ENCODE measurements at places on chromosomes 12 and 14.
A peak's percentile ranks its signal among the peaks of the same experiment; 100 is the strongest.

GRCh38 chr12:401235-402028 lies at the start of gene CCDC77:
Gene CCDC77 (plus strand): TSS chr12:401644. CDS start chr12:409384, 7,740 bp downstream.
- H3K27me3 ChIP-seq = no peaks in the 10 kb centered on the region
- no peaks in the 10 kb centered on the region for H3K36me3 ChIP-seq
- DNase-seq = peak; percentile 91
- no peak within 1 kb of the TSS for H3K27ac ChIP-seq
- no peak within 1 kb of the TSS for H3K4me3 ChIP-seq

DNA sequence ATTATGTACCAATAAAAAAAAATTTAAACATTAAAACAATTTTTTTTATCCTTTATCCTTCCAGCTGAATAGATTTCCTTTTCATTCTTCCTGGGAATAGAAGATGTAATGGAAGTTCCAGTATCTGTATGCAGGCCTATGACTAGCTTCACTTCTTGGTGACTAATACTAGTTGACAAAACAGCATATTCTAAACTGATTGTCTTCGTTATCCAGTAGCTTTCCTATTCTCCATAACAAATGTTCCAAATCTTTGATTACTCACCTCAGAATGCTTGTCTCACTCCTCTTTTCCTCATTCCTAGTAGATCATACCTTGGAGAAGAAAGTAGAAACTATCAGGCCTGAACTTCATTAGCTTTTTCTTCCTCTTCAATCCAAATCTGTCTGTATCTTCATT lies 70.7 kb downstream of the PLEKHA5 start:
- H3K36me3 ChIP-seq = no peaks in the 10 kb centered on the region
- no peaks in the 10 kb centered on the region for H3K27me3 ChIP-seq
- no peak overlapping the region for H3K4me3 ChIP-seq
- H3K4me1 ChIP-seq = peaks cover 14% of the 10 kb centered on the region

DNA sequence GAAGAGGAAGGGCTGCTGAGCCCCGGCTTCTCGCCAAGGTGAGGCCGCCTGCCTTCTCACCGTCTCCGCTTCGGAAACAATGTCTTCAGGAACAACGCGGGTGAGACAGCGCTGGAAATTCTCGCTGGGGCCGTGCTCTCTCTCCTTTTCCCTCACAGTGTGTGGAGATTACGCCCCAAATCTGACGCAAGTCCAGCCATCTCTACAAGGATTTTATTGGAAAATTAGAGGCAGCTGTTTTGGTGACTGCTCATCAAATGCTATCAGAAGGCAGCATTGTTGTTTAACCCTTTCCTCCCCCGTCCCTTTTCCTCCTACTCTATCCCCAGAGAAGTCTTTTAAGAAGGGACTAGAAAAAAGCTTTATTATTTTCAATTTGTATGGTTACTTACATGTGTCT lies 53.5 kb downstream of the PIWIL1 start:
- H3K4me1 ChIP-seq = no peaks in the 10 kb centered on the region
- H3K27ac ChIP-seq = peak overlapping the region; percentile 65
- H3K36me3 ChIP-seq = peaks cover 9% of the 10 kb centered on the region
- H3K27me3 ChIP-seq = peaks cover 3% of the 10 kb centered on the region
- no peak for DNase-seq

DNA sequence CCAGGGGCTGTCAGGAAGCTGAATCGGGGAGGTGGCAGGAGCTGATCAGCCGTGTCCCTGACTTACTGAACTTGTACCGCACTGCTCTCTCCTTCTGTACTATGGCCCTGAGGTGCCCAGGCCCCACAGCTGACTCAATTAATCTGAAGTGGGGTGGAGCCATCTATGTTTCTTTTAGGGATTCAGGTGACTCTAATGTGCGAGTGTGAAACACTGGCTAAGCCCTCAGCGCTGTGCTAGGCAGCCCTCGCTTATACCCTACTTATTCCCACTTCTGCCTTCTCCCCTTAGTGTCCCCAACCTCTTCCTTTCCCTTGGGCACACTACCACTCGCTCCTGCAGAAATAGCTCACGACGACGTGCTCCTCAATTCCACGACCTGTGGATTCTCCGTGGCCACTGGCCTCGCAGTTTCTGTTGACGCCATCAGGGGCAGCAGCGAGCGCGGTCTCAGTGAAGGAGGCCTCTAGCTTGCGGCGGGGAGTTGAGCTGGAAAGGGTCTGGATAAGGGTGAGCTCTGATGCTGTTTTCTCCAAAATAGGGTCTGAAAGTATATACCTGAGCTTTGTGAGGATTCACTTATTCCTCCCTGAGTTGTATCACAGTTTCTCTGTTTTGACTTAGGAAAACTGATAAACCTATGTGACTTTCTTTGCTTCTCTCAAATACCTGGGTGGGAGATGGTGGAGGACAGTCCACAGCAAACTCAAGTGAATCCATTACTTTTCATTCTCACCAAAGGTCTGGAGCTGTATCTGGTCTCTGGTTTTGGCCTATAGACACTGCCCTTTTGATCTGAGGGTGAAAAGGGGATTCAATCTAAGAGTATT lies 167.6 kb downstream of the SLC41A2 start:
- H3K4me3 ChIP-seq = no peak overlapping the region
- H3K27ac ChIP-seq = no peak overlapping the region
- DNase-seq = peak; percentile 60

DNA sequence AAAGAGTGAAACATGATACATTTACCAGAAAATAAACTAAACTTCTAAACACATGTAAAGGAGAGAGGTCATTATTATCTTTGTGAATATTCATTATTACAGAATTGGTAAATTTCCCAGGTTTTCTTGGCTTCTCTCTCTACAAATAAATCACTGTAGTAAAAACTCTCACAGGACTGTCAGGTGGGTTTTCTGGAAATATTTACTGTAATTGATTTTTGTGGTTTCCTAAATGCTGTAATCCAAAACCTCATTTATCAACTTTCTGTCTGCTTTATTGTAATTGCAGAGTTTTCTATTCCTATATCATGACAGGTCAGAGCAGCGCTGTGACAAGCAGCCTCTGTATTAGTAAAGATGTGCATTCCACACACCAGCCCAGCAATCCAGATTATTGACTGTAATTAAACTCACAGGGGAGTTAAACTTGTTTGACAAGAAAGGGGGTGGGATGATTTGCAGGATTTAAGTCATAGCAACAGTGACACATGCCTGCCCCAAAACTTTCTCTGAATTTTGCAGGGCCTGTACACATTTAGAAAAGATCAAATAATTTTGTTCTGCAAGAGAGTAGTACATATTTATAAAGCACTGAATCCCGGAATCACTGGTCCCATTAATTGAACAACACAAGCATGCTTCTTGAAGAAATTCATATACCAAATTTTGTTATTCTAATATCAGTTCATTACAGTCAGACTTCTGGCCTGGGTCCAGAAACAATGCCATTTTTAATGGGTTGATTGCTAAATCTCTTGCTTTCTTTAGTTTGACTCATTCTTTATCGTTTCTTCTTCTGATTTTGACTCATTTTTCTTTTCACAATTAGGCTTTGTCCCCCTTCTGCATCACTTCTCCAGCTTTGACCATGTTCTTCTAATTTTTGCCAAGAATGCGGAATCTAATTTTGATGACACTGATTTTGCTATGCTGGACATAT lies 42.2 kb downstream of the PTPRO start:
- H3K27ac ChIP-seq = no peak overlapping the region
- H3K36me3 ChIP-seq = no peaks in the 10 kb centered on the region
- no peaks in the 10 kb centered on the region for H3K27me3 ChIP-seq
- no peak overlapping the region for H3K4me3 ChIP-seq
- no peak for DNase-seq

- H3K27ac ChIP-seq = no peak overlapping the region
- H3K4me1 ChIP-seq = peaks cover 7% of the 10 kb centered on the region
- H3K36me3 ChIP-seq = peaks cover 20% of the 10 kb centered on the region
- DNase-seq = no peak
These were observed 9.9 kb upstream of the TRIP11 start for GRCh38 chr14:92049781-92050180.

- peaks cover 12% of the 10 kb centered on the region for H3K36me3 ChIP-seq
- no peak for DNase-seq
- H3K27me3 ChIP-seq = peaks cover 9% of the 10 kb centered on the region
- H3K4me1 ChIP-seq = no peaks in the 10 kb centered on the region
These were observed 532.0 kb downstream of the TMEM121 start for GRCh38 chr14:106058342-106058741.

- H3K36me3 ChIP-seq = no peaks in the 10 kb centered on the region
- peaks cover 28% of the 10 kb centered on the region for H3K4me1 ChIP-seq
- no peak overlapping the region for H3K27ac ChIP-seq
- H3K27me3 ChIP-seq = peaks cover 9% of the 10 kb centered on the region
These were observed 49.5 kb upstream of the DLK1 start for GRCh38 chr14:100677152-100677551.

DNA sequence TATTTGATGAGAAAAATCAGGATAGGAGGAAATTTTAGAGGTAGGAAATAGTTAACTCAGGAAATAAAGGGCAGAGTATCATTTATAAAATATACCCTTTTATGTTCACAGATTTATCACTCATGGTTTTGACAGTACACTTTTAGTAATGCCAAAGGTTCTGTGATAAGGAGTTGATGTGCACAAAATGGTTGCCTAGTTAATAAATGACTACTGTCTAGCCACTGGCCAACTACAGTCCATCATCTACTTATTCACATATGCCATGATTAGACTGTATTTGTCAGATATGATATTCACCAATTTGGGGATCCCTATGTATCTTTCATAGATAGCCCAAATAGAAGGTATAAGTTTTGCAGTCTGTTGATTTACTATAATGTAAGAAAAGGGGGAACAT lies 19.2 kb upstream of the GXYLT1 start:
- no peaks in the 10 kb centered on the region for H3K4me1 ChIP-seq
- H3K27ac ChIP-seq = no peak overlapping the region
- DNase-seq = no peak
- no peaks in the 10 kb centered on the region for H3K36me3 ChIP-seq
- H3K27me3 ChIP-seq = no peaks in the 10 kb centered on the region

DNA sequence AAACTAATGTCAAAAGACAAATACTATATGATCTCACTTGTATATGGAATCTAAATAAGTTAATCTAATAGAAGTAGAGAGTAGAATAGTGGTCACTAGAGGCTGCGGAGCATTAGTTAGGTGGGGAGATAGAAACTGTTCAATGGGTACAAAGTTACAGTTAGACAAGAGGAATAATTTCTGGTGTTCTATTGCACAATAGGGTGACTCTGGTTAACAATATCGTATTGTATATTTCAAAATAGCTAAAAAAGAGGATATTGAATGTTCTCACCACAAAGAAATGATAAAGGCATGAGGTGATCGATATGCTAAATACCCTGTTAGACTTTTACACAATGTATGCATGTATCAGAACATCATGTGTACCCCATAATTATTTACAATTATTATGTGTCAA lies 42.9 kb downstream of the IGF1 start:
- peaks cover 2% of the 10 kb centered on the region for H3K4me1 ChIP-seq
- H3K36me3 ChIP-seq = no peaks in the 10 kb centered on the region
- no peak for DNase-seq
- H3K4me3 ChIP-seq = no peak overlapping the region

DNA sequence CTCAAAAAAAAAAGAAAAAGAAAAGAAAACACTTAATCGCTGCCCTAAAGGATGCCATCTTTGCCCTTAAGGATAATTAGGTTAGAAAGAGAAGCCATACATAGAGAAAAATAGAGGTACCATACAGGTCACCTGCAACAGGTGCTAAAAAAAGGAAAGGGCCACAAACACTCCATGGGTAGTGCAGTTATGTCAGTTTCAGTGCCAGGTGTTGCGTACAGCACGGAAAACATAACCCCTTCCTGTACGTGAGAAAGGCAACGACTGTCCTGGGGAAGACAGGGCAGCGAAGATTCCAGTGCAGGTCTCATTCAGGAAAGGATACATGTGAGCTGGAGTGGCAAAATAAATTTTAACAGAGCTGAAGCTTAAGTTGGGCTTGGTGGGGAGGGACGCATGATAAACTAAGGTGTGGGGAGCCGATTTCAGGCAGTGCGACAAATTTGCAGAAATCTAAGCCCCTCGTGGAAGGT lies 553 bp upstream of the DAZAP2 start:
- DNase-seq = no peak
- peak overlapping the region; percentile 98 for H3K27ac ChIP-seq
- peaks cover 25% of the 10 kb centered on the region for H3K36me3 ChIP-seq
- peak overlapping the region; percentile 94 for H3K4me3 ChIP-seq
- H3K27me3 ChIP-seq = peaks cover 13% of the 10 kb centered on the region

GRCh38 chr14:94374116-94374515 lies 14.3 kb downstream of the SERPINA1 start:
- no peak for DNase-seq
- peaks cover 13% of the 10 kb centered on the region for H3K27me3 ChIP-seq
- H3K4me3 ChIP-seq = no peak overlapping the region

GRCh38 chr12:92583910-92584309 lies 118.9 kb upstream of the PLEKHG7 start:
- no peak for DNase-seq
- no peaks in the 10 kb centered on the region for H3K36me3 ChIP-seq
- H3K4me3 ChIP-seq = no peak overlapping the region
- H3K4me1 ChIP-seq = no peaks in the 10 kb centered on the region
- no peak overlapping the region for H3K27ac ChIP-seq
- no peaks in the 10 kb centered on the region for H3K27me3 ChIP-seq

GRCh38 chr12:25107920-25108319 lies 87.0 kb downstream of the DNAI7 start:
- H3K4me3 ChIP-seq = no peak overlapping the region
- no peak overlapping the region for H3K27ac ChIP-seq
- DNase-seq = no peak
- no peaks in the 10 kb centered on the region for H3K27me3 ChIP-seq

DNA sequence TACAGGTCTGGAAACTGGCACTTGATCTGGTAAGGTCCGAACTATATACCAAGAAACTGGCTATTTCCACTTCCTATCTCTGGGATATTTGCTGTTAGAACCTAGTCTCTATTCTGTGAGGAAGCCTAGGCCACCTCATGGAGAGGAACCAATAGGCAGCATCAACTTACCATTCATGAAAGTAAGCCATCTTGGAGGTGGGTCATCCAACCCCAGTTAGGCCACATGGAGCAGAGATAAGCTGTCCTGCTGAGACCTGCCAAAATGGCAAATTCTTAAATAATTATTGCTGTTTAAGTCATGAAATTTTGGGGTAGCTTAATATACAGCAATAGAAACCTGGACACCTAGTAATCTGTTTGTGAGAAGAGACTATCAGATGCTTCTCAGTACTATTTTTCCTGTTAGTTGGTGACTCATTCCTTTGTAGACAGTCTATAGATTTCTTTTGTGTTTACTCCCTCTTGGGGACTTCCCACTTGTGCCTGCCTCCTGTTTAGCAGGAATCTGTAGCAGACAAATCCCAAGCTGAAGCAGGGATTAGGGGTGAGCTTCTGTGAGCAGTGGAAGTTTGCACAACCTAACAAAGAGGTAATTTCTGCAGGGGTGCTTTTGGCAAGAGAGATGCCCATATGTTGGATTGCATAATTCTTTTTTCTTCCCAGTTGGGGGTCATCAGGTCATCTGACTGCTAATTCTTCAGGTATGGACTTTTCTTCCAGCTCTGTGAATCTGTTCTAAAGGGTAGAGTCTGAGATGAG lies 136.8 kb downstream of the IGF1 start:
- H3K4me3 ChIP-seq = no peak overlapping the region
- H3K4me1 ChIP-seq = peaks cover 2% of the 10 kb centered on the region
- no peak for DNase-seq
- H3K27me3 ChIP-seq = no peaks in the 10 kb centered on the region
- no peaks in the 10 kb centered on the region for H3K36me3 ChIP-seq
